ENCODE measurements at places on chromosomes 6 and 20. TPM values are rescaled to one million over a fixed set of nuclear protein-coding genes. Genes with fewer than 3 reads are reported as not detected.

ANGPT4 gene
- 0.39 TPM for total RNA-seq

LIN28B gene
- total RNA-seq: 1.7 TPM

BHLHE23 gene
- total RNA-seq: not detected

DNA sequence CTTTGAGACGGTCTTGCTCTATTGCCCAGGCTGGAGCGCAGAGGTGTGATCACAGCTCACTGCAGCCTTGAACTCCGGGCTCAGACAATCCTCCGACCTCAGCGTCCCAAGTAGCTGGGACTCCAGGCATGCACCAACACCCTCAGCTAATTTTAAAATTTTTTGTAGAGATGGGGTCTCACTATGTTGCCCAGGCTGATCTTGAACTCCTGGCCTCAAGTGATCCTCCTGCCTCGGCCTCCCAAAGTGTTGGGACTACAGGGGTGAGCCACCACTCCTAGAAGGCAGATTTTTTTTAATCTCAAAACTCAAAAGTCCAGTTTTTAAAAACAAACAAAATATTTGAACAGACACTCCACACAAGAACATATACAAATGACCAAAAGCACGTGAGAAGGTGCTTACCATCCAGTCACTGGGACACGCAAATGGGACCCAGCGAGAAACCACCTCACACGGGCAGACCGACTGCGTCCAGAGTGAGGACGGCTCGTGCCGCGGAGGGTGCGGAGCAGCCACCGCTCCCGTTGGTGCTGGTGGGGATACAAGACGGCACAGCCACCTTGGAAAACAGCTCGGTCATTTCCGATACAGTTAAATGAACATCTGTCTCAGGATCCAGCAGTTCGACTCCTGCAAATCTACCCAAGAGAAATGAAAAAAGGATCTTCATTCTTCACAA, 8.5 kb upstream of the HELZ2 start:
- no peak for DNase-seq

- DNase-seq: no peak
Observed at GRCh38 chr20:4820806-4821518, 99.3 kb downstream of the PRND start.

GRCh38 chr6:3608159-3608558, 143.4 kb downstream of the PXDC1 start:
- no peak for DNase-seq

All from spinal cord (tissue), 10 donors.